ENCODE measurements at places on chromosomes 3 and 15.
A peak's percentile ranks its signal among the peaks of the same experiment; 100 is the strongest.

DNA sequence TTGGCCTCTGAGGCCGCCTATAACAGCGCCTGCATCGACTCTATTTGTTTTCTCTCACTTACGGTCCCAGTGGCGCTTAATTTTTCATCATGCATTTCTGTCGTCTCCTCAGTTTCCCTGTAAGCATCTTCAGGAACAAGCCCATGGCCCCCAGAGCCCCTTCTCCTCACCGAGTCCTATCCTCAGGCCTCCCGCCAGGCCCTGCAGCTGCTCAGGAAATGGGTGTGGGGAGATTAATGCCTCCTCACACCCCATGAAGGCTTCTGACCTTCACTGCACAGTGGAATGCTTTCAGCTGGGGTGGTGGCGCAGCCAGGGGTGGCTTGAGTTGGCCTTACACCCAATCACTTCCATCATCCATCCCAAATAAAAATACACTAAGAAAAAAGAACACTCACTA, 260.4 kb downstream of the FAM43A start:
- no peak for DNase-seq

DNA sequence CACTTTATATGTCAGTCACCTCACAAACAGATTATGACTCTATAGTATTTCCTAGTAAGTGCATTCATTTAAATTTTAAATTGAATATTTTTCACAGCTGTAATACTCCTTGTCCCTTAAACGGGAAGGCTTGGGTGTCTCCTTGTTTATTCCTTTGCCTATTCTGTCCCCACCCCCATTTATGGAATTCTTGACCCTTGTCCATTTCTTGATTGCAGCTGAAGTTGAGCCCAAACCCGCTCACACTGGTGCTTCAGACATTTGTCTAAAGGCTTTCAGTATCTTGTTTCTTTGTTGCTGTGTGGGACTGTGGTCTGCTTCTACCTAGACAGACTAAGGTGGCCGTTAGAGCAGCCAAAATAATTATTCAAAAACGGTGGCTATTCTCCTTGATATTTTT, 449.7 kb downstream of the FOXP1 start:
- DNase-seq, result no peak

- DNase-seq, result no peak
Measured at GRCh38 chr15:42356851-42357250, 2.5 kb upstream of the CAPN3 start.

- DNase-seq, result peak; percentile 45
Measured at GRCh38 chr3:51720292-51721061, 13.6 kb downstream of the GRM2 start.

- DNase-seq, result no peak
Measured at GRCh38 chr15:41259546-41260189, 28.6 kb downstream of the CHP1 start.

- DNase-seq, result no peak
Measured at GRCh38 chr3:196916221-196916620, 26.1 kb downstream of the NCBP2 start.

DNA sequence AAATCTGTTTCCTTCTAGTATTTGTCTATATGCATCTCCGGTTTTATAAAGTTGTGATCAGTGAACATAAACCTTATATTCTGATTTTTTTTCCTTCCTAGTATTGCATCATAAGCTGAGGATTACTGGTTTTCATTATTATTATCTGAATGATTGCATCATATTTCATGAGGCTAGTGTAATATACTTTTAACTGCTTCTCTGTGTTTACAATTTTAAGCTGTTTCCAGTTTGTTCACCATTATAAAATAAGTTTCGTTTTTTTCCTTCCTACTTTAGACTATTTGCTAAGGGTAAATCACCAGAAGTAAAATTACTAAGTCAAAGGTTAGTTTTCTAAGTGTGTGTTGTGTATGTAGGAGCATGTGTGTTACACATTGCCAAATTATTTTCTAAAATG, 20.2 kb downstream of the SEMA6D start:
- DNase-seq, result no peak

- peak; percentile 46 for DNase-seq
Measured at GRCh38 chr15:31311735-31312619, 14.7 kb upstream of the KLF13 start.

GRCh38 chr3:39668420-39668819, 141.0 kb upstream of the MYRIP start:
- no peak for DNase-seq

DNA sequence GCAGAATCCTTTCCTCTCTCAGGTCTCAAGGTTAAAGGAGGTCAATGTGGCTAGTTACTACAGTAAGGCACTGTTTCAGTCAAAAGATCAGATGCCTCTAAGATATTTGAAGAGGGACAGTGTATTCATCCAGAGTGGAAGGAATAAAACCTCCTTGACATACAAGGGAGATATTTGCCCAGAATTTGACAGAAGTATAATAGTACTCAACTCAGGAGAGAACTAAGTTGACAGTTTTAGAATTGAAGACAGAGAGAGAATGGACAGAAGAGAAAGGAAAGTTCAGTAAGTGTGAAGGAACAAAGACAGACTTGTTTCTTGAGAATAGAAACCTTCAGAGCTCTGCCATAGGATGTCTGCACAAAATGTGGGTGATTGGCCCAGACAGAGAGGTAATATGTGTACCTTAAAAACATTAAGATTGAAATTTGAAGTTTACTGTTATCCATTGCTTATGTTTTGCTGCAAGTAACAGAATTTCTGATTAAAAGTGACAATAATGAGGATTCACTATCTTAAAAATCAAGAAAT, 507.1 kb downstream of the IGSF11 start:
- no peak for DNase-seq

DNA sequence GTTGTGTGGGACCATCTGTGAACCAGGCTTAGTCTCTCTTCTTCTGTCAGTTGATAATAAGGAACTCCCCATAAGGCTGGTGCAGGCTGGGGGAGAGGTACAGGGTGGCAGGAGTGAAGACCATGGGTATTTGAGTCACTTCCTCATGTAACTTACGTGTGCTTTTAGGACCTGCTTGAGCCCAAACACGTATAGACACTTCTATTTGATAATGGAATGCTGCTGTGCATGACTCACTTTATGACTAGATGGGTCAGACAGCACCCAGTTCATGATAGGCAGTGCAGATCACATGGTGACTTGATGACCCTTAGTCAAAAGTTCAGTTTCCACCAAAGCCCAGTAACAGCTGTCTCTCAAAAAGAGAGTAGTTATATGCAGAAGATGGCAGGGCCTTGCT, 490.9 kb downstream of the ZBBX start:
- DNase-seq, result no peak

GRCh38 chr3:178761024-178761423, 224.8 kb downstream of the KCNMB2 start:
- no peak for DNase-seq

DNA sequence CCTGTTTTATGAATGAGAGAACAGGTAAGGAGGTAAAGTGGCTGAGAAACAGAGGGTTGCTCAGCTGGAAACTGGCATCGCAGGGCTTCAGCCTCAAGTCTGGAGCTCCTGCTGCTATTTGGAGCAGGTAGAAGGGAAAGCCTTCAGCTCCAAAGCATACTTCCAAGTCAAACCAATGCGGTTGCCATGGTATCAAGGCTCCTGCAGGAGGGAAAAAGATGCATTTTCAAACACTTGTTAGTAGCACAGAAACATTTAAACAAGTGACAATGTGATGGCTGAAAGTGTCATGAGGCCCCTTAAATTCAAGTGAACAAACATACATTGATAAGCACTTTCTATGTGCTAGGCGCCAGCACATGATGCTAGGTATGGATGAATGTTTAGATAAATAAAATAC, 60.4 kb downstream of the RYR3 start:
- DNase-seq, result no peak

GRCh38 chr3:129727707-129728106, 121.2 kb upstream of the PLXND1 start:
- no peak for DNase-seq

DNA sequence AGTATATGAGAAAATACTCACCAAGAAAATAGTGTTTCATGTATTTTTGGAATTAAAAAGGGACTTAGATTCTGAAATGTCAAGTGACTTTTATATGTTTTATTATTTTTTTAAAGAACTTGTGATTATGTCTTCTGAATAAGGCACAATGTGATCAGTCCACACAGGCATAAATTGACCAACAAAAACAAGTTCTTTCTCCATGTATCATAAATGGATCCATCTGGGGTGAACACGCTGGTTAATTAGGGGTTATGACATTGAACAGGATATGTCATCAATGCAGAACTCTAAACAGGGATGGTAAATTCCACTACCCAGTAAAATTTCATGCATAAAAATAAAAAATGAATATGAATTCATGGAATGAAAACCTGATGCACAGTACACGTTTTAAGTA, 31.3 kb upstream of the PIK3CA start:
- DNase-seq, result no peak

GRCh38 chr3:2774481-2775249, 335.5 kb downstream of the IL5RA start:
- DNase-seq, result no peak

DNA sequence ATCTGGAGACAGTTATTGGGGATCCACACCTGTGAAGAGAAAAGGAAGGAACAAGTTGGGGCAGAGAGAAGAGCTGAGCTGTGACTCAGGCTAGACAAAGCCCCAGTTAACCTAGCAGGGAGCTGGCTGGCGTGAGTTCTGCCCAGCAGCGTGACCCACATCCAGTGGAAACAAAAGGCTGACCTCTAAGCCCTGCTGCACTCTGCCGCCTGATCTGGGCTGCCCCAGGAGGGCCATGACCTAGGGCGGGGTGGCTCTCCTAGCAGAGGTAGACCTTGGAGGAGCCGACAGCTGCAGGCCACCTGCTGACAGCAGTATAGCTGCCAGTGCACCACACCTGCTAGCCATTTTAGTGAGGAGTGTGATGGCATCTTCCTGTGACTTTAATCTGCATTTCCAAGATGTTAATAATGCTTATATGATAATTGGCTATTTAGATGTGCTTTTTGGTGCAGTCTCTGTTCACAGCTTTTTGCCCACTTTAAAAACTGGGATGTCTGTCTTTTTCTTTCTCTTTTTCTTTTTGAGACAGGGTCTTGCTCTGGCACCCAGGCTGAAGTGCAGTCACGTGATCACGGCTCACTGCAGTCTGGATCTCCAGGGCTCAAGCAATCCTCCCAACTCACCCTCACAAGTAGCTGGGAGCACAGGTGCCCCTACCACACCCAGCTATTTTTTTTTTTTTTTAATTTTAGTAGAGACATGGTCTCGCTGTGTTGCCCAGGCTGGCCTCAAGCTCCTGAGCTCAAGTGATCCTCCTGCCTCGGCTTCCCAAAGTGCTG, 78.1 kb downstream of the LSM3 start:
- no peak for DNase-seq

GRCh38 chr3:129950318-129951046, 24.0 kb upstream of the TRH start:
- DNase-seq, result no peak
